ENCODE measurements at places on chromosomes 3 and 15. TPM values are rescaled to one million over a fixed set of nuclear protein-coding genes. Genes with fewer than 3 reads are reported as not detected.

- no peaks in the 10 kb centered on the region for H3K4me1 ChIP-seq
- H3K4me3 ChIP-seq: no peak overlapping the region
- H3K27me3 ChIP-seq: no peaks in the 10 kb centered on the region
- no peak overlapping the region for H3K27ac ChIP-seq
- DNase-seq: peak; percentile 80
- H3K36me3 ChIP-seq: no peaks in the 10 kb centered on the region
Measured at GRCh38 chr3:59857589-59858346, 807.9 kb upstream of the CFAP20DC start.

DNA sequence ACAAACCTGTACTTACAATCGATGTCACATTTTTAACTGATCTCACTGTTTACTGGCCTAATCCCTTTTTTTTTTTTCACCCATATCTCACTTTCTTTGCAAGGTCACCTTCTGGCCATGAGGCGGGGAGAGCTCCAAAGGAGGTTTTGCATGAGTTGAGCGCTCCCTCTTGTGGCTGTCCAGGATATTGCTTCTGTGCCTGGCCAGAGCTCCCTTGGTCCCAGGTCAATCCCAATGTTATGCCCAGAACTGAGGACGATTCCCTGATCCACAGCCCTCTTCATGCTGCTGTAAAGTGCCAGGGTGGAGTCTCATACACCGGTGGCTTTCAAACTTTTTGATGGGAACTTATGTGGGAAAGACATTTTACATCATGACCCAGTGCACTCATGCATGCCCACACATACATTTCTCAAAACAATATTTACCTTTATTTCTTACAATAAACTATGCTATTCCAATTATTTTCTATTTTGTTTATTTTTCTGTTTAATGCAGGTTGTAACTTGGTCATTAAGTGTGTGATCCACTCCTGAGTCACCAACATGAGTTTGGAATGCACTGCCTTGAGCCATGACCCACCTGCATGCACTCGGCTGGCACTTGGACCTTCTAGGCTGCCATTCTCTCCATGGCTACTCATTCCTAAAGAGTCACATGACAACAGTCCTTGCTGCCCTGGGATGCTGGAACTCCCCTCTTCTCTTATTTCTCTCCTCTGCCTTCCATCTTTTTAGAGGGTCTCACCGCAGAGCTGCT is 9.6 kb upstream of the SST start:
- DNase-seq: peak; percentile 74
- no peaks in the 10 kb centered on the region for H3K36me3 ChIP-seq
- no peak overlapping the region for H3K27ac ChIP-seq
- no peak overlapping the region for H3K4me3 ChIP-seq
- H3K4me1 ChIP-seq: peaks cover 5% of the 10 kb centered on the region

ANKRD63 gene
- total RNA-seq: not detected

GOLGA6D gene
- total RNA-seq: 0.12 TPM

CCDC39 gene
- not detected for total RNA-seq
